ENCODE measurements at places on chromosomes 6 and 20.

DNA sequence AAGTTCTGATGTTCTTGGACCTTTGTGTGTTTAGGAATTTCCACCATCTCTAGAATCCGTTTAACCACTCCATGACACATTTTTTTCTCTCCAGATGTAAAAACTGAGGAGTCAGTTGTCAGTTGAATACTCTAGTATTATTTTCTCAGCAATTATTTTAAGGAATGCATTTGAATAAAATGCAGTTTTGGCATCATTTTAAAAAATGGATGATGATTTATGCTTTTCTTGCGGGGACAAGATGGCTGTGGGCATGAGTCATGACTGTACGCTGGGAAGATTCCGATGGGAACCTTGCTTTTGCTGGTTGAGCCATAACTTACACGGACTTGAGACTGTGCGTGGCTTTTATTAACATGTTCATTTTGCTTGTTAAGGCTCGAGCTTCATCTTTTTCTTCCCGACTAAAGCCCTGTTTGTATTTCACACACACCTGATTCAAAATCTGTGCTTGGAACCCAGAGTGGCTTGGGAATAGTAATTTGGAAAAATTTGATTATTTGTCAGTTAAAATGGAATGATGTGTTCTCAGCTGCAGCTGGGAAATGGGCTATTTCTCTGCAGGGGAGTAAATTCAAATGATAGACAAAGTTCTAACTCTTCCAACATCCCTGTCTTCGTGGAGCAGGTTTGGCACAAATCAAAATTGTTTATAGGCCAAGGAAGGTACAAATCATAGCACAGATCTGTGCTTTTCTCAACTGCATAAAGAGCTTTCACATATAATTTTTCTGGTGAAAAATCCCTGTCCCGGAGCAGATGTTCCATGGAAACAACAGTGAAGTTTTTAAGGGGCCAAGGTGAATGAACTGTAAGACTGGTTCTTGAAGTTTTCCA, 470.5 kb upstream of the JAG1 start:
- DNase-seq, result no peak

GRCh38 chr6:107059606-107060005, 31.6 kb downstream of the MTRES1 start:
- DNase-seq, result no peak

GRCh38 chr6:15264902-15265761, 19.3 kb downstream of the JARID2 start:
- DNase-seq, result no peak

- DNase-seq, result no peak
Measured at GRCh38 chr6:3328796-3329195, 70.0 kb downstream of the PSMG4 start.

GRCh38 chr6:130853555-130854183, 26.5 kb downstream of the SMLR1 start:
- no peak for DNase-seq

DNA sequence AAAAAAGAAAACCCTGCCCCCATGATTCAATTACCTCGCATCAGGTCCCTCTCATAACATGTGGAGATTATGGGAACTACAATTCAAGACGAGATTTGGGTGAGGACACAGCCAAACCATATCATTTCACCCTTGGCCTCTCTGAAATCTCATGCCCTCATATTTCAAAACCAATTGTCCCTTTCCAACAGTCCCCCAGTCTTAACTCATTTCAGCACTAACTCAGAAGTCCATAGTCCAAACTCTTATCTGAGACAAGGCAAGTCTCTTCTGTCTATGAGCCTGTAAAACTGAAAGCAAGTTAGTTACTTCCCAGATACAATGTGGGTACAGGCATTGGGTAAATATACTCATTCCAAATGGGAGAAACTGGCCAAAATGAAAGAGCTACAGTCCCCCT, 536.1 kb downstream of the MEI4 start:
- no peak for DNase-seq

- DNase-seq, result no peak
Measured at GRCh38 chr6:2839982-2840748, 1.5 kb downstream of the SERPINB1 start.

DNA sequence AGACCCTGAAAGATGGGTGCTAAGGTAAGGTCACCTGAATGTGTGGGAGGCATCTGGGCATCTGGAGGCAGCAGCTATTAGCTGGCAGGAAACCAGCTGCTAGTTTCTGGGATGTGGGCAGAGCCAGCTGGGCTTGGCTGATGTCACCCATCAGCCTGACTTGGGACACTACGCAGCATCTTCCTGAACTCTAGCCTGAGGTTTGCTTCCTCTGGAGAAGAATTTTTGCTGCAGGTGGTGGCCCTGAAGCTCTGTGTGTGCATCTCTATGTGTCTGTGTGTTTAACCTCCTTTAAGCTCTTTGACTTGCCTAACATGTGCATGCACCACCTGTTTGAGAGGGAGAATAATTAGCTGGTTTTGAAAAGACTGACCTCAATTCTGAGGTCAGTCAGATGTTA, 465.1 kb upstream of the CHD6 start:
- no peak for DNase-seq

- DNase-seq, result no peak
Measured at GRCh38 chr20:48064929-48065328, 279.6 kb upstream of the SULF2 start.

DNA sequence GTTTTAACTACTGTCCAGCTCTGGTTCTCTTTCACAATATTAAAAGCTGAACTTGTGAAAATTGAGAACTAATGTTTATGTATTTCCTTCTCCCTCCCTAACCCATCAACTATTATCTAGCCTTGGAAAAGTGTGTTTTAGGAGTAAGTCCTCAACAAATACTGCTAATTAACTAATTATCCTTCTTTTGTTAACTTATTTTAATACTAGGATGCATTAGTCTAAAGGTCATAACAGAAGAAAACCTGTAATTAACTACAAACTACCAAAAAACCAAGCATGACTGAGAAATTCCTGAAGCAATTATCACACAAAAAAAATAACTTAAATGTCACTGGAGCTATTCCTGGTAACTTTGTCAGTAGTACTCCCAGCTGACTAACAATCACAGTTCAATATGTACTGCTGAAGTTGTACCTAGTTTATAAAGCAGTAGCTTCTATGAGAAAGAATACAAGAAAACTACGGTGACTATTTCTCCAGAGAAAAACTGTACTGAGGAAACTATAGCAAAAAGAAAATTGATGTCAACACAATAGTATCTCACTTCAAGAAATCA, 301.9 kb downstream of the LAMA2 start:
- DNase-seq, result no peak

- no peak for DNase-seq
Measured at GRCh38 chr6:338815-339262, 46.6 kb downstream of the DUSP22 start.

GRCh38 chr20:58753267-58753921, 60.8 kb downstream of the NPEPL1 start:
- DNase-seq, result no peak

DNA sequence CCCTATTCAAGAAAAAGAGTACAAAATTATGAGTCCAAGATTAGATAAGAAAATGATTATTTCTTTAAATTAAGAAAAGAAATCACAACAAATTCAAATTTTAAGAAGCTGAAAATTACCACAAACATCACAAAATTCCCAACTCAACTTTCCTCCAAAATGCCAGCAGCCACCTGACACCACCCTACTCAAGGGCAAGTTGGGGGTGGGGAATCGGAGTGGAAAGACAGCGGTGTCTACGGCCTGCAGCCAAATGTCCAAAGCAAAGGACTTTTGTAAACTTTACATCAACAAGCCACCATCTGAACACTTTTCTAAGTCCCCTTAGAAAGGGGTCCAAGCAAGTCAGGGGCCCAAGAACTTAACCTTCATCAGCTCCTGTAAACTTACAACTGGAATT, 1.6 kb upstream of the EYA2 start:
- no peak for DNase-seq

DNA sequence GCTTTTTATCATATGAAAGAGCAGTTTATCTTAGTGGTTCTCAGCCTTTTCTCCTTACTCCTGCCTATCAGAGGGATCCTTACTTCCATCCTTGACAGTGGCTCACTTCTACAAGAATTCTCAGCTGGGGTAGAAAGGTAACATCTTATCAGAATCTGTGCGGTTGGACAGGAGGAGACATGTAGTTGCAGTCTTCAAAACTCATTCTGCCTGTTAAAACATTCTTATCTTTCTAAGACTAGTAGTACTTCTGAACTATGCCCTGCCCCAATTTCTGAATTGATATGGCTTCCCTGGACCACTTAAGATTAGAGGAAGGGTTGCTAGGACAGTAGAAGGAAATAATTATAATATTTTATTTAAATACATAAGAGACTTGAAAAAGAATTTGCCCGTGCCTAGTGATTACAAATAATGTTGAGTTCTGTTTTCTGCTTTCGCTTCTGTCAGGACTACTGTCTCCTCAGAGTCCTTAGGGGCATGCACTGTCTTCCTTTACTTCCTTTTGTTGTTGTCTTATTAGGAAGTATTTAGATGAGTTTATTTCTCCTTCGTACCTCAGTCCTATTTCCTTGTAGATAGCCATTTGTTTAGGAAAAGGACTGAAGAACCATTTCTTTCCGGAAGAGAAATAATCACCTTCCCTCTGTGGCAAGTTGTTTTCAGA, 24.9 kb downstream of the BLTP3A start:
- DNase-seq, result no peak

DNA sequence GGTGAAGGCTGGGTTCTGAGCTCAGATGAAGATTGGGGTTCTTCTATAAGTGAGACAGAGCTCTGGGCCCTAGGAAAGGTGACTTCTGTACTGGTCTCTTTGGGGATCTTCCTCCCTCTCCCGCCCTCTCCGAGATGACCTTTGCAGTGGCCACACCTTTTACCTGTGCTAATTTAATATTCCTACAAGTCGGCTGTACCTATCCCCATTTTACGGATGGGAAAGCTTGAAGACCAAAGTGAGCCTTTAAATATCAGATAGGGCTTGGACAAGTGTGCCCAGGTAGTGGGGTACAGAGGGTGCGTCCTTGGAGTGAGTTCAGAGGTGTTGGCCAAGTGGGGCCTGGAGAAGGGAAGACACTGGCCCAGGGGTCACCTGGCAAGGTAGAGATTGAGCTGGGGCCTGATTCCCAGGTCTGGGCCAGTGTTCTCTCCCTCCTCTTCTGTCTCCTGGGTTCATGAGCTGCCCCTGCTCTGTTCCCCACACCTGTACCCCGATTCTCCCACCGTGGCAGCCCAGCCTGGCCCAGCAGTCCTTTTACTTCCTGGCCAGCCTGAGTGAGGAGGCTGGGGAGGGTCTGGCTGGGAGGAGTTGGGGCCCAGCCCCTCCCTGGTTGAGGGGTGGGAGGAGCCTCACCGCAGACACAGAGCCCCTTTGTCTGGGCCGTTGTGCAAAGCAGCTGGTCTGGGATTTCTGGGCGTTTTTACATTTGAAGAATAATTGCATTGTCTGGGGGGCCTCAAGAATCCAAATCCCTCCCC, 152.1 kb upstream of the RNF24 start:
- no peak for DNase-seq

DNA sequence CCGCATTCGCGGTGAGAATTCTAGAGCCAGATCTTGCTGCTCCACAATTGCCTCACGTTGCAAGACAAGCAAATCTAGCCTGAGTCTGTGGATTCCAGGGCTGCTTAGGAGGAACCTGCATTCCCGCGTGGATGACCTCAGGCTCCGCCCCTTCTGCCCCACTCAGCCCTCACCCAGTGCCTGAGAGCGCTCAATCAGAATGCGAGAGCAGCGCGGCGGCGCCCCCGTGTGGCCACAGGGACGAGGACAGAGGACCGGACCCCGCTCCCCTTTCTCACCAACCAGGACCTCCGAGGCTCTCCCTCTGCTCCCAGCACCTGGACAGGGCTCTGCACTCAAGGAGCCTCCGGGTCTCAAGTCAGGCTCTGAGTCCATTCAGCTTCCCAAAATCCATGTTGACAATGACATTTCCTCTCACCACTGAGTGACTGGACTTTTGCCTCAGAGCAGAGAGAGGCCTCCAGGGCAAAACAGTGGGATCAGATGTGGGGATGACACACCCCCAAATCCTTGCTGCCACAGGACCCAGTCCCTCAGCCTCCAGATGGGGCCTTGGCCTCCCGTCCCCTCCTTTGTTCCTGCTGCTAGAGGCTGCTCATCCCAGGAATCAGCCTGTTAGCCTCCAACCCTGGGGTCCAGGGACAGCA, 52.0 kb downstream of the RPP21 start:
- peak; percentile 71 for DNase-seq

DNA sequence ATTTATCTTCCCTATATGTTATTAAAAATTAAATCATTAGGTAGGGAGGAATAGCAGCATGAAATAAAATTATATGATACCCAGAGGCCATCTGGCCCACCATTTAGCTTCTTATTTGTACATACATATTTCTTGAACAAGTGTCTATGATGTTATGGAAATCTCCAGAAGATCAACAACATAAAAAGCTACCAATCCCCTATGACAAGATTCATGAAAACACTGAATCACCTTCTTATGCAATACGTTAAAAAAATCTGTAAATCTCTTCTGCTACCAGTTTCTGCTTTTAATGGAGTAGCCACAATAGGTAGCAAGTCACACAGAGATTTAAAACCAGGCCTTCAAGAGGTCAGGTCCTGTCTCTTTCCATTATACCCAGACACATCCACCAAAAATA, 125.8 kb upstream of the ENPP5 start:
- DNase-seq, result no peak

DNA sequence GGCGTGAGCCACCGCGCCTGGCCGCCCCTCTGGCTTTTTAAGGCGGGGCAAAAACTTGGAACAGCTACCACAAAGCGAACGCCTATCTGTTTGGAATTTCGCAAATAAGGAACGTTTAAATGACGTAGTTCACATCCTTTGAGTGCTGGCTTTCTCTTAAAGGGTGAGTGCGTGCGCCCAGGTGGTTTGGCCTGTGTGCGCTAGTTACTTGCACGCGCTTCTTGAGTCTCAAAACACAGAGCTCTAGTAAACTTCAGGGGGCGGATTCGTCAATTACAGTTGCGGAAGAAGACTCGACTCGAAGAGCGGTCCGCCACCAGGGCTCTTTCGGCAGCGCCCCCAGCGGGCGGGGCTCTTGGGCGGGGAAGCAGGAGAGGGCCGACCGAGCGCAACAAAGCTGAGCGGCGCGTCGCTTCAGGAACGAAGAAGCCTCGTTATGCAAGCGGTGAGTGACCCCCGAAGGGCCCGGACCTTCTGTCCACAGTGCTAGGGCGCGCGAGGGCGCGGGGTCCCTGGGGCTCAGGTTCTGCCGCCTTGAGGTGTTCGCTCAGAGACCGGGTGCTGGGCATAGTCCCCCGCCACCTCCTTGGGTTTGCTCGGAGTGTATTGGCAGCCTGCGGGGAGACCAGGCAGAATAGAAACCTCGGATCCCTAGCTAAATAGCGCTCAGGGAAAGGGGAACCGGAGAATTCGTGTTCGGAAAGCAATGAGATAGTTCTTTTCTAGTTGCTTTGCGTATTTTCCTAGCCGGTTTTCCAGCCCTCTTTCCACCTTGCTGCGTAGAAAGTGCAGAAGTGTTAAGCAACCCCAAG, at the start of gene SYCP2L:
SYCP2L (plus strand) TSS at position 362 of the 812 bp plus-strand sequence; CDS start at position 437, 75 bp downstream.
- DNase-seq, result no peak

- DNase-seq, result no peak
Measured at GRCh38 chr6:209432-210103, 82.7 kb upstream of the DUSP22 start.

GRCh38 chr6:168865-169455, 123.3 kb upstream of the DUSP22 start:
- DNase-seq, result no peak

DNA sequence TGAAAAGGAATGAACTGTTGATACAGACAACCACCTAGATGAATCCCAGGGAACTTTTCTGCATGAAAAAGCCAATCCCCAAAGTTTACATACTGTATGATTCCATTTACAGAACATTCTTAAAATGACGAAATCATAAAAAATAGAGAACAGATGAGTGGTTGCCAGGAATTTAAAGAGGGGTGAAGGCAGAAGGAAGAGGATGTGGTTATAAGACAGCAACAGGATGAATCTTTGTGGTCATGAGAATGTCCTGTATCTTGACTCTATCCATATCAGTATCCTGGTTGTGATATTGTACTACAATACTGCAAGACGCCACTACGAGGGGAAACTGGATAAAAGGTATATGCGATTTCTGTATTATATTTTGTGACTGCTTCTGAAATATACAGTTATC, 70.1 kb upstream of the EMILIN3 start:
- DNase-seq, result no peak

Measured in stimulated activated naive B cell treated with anti-CD40 and anti-IgM and Interleukin-4, amounts not matched to agents 10 μg/mL and 1 μg/mL and 100 μg/mL, for 72 hours (primary cell).